GM23338 (cell line): ENCODE measurements at places on chromosomes 1 and 21. TPM values are rescaled to one million over a fixed set of nuclear protein-coding genes. Genes with fewer than 3 reads are reported as not detected.
A peak's percentile ranks its signal among the peaks of the same experiment; 100 is the strongest.

DNA sequence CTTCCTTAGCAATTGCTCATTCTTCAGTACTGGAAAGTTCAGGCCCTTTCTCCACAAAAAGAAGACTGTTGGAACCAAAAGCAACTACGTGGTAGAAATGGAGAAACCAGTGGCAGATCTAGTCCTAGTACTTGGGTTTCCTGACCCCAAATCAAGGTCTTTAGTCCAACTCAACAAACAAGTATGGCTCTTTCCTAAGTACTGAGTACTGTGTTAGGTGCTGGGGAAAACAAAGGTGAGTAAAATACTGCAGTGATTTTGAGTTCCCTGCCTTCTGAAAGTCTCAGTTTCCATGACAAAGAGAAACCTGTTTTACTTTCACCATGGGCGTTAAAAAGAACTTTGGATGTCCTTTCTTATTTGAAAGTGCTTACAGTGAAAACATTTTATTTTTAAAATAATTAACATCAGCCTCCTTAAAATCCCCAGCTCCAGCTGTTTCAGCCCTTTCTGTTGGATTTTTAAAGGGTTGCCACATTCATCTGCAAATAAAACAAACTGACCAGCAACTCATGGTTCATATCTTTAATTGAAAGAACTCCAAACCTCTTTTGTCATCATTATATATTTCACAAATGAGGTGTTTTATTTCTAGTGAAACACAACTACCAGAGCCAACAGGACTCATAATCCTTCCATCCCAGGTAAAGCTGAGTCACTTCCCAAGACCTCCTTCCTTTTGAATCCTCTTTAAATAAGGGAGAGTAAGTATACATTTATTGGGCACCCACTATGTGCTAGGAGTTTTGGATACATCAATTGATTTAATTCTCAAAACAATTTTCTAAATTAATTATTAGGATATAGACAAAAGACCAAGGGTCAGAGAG is 35.4 kb downstream of the PLPP3 start:
- DNase-seq, result peak; percentile 72

- DNase-seq, result peak; percentile 3
Observed at GRCh38 chr1:55958498-55958897, 620.9 kb downstream of the PLPP3 start.

AMY2A gene
- not detected in 2 replicates for total RNA-seq

MTARC2 gene
- total RNA-seq, result 4.1 and 4.3 TPM in 2 replicates

DNA sequence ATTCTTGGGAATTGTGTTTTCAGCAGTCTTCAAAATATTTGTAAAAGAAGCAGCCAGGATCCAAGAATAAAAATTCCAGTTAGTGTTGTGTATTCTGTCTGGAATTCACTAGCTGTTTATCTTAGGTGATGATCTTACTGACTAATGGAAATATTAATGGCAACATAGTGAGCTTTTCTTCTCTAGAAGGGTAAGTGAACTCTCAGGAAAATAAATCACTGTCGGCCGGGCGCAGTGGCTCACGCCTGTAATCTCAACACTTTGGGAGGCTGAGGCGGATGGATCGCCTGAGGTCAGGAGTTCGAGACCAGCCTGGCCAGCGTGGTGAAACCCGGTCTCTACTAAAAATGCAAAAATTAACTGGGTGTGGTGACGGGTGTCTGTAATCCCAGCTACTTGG is 87.4 kb upstream of the KIF1B start:
- DNase-seq, result no peak

GCSAML gene
- total RNA-seq, result not detected in 2 replicates

- DNase-seq, result no peak
Observed at GRCh38 chr1:232991238-232991637, 40.8 kb downstream of the NTPCR start.

- DNase-seq, result no peak
Observed at GRCh38 chr1:8004803-8005573, 21.1 kb downstream of the ERRFI1 start.

DNA sequence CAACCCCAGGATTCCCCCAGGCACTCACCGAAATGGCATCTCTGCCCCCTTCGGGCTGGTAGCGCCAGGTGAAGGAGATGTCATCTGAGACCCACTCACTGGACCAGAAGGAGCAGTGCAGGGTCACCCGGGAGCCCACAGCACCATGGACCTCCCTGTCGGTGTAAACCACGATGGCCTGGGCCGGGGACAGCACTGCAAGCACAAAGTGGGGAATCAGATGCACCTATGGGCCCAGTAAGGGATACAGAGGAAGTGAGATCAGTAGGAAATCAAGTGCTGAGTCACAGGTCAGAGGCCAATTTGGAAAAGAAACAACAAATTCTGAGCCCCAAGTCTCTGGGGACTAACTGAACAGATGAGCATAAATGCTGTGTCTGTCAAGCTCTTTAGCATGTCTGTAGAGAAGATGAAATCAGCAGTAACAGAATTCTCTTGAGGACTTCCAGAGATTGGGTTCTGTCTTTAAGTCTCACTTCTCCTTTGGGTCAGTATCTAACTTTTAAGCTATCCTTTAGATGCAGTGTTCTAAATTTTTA is 2.5 kb downstream of the MPZ start:
- no peak for DNase-seq

ZSCAN20 gene
- total RNA-seq, result 3.9 and 4.9 TPM in 2 replicates

HENMT1 gene
- total RNA-seq, result 7.0 and 9.7 TPM in 2 replicates

DNA sequence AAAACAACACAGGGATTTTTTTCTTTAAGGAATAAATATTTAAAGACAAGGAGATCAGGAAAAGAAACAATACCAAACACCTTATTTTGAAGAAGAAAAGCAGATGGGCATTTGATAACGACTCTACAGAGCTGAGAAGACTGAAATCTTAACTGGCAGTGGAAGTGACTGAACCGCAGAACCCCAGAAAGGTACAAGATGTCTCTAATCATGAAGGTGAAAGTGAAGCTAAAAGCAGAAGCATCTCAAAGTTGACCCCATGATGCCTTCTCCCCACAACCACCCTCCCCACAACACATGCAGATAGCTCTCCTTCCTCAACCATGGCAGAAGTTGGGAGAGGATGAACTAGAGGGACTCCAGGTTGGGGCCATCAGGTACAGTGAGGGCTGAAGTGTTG is 129.6 kb downstream of the ZNF648 start:
- no peak for DNase-seq
